ENCODE measurements at places on chromosomes 3 and 15.

GRCh38 chr3:99319450-99319849, 318.9 kb upstream of the COL8A1 start:
- no peak for DNase-seq

DNA sequence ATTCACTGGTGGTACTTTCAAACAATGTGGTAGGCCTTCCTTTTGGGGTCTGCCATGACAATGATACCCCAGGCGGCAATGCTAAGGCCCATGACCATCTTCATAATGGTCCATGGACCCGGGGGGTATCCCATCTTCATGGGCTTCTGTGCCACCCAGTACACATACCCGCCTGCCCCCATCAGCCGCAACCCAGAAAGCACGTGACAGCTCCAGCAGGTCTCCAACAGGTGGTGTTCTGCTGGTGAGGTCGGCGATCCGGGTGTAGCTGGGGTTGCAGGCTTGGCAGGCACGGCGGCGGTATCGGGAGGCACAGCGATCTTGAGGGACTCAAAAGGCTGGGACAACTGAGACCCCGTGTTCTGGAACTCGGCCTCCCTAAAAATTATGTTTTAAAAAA, 214.5 kb downstream of the SNRPN start:
- no peak for DNase-seq

DNA sequence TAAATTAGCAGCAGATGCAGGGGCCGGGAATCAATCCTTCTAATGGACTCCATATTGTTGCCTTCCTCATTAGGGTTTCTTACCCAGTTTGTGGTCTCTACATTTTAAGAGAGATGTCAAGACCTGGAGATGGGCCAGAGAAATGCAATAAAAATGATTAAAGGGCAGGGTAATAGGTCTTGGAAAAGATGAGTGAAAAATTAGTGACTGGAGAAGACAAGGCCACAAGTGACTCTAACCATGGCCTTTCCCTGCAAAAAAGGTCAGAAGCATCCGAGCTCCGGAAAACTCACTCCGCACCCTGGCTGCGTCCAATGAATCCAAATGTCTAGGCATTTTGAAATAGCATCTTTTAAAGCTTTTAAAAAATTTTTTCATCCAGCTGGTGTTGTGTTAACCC, 152.8 kb downstream of the ARRDC4 start:
- DNase-seq = no peak

GRCh38 chr3:188271226-188271914, 117.4 kb downstream of the LPP start:
- DNase-seq = no peak

- DNase-seq = no peak
These were observed 4.4 kb downstream of the ZBTB38 start for GRCh38 chr3:141372656-141373055.

- DNase-seq = no peak
These were observed 23.8 kb downstream of the LRRFIP2 start for GRCh38 chr3:37150621-37151020.

Measured in activated naive CD4-positive, alpha-beta T cell treated with Interleukin-2 at 50 U/mL for 16 hours (primary cell).